CD14-positive monocyte (primary cell): ENCODE measurements at places on chromosomes 6 and 20.

DNA sequence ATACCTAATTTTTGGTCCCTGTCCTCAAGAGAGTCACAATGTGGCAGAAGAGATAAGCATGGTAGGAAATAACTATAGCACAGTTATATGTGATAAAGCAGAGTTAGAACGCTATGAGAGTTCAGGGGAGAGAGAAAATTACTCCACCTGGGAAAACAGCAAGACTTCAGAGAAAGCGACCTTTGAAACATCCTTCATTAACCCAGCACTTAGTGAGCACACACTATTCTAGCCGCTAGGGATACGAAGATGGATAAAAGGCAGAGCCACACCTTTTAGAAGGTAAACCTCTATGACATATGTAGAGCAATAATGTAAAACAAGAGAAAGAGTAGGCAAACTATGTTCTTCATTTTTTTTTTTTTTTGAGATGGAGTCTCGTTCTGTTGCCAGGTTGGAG, 264.3 kb downstream of the PTPRK start:
- DNase-seq = no peak

- DNase-seq = no peak
Measured at GRCh38 chr6:165515963-165516624, 146.9 kb downstream of the PDE10A start.

DNA sequence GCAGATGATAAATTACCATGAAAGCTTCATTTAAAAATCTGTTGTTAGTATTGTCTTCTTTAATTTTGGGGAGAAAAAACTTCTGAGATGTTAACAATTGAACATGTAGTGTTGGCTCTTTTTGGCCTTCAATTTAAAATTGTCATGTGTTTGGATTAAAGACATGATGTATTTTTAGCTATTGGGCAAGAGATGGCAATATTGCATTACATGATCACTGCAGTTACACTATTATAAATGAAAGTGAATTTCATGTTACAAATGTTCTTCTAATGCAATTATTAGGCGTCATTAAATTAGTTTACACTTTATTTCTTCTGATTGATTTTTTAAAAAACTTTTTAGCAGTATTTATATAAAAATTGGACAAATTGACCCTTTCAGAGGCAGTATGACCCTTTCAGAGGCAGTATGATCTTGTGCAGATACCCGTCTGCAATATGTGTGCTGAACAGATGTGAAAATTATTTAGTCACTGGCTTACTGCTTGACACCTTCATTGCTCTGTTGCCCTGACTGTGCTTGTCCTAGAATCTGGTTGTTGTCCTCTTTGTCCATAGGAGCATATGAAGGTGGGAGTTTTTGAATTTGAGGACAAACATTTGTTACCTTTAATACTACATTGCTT, 25.8 kb downstream of the CDKAL1 start:
- DNase-seq = no peak

DNA sequence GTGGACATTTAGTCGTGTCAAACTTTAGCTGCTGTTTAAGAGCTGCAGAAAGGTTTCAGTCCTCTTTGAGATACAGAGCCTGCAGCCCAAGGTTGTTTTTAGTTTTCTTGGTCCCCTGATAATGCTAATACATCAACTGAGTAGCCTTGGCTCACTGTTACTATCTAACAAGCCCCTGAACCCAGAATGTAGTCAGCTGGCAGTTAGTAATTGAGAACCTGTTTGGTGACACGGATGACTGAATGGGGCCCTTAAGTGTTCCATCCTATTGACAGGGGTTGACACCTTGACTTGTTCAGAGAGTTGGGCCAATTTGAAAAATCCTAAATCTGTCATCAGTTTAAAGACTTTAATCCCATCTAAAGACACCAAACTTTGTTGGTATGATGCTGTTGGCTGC, 2.8 kb downstream of the RTN4IP1 start:
- no peak for DNase-seq

- no peak for DNase-seq
Measured at GRCh38 chr6:156839129-156839528, 62.0 kb downstream of the ARID1B start.

GRCh38 chr20:15033269-15033668, 695.9 kb upstream of the FLRT3 start:
- no peak for DNase-seq

DNA sequence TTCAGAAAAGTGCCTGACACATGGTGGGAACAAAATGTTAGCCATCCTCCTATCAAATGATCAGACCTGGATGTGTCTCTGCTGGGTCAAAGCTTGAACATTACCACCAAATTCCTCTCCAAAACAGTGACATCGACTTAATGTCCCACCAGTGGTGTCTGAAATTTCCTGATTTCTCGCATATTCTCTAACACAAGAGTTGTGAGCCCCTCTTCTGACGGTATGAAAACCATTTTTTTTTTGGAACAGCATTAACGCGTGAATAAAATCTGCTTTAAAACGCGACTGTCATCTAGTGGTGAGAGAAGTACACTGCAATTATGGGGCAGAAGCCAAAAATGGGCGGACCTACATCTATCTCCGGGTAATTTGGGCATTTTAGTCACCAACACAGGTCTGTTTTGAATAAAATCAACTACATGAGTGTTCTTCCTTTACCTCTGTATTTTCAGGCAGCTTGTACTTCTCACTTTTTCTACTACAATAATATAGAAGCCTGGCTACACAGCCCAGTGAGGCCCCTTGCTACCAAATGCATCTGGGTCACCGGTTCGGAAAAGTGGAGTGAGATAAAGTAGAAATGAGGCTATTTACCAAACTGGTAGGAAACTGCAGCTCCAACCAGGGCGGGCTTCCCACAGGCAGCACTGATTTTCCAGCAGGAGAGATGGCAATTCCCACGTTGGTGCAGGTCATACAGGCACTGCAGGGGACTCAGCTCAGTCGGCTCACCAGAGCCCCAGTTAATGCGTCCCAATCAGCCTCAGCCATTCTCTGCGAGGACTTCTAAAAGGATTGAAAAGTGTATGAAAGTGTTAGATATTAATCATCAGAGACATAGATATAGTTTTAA, 27.4 kb downstream of the MGME1 start:
- peak; percentile 39 for DNase-seq

DNA sequence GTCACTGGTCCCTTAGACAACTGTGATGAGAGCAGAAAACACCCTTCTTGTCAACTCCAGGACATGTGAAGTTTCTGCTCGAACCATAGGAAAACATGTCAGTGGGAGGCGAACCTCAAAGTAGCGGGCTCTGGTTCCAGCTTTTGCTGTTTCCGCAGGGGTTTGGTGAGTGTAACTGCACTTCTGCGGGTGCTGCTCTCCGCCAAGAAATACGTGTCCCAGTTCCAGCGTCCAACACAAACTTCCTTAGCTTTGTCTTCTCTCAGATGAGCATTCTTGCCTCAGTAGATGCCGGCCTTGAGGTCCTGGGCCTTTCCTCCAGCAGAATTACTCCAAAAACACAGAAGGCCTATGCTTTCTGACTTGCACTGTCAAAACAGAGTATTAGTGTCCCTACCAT, 156.3 kb downstream of the FNDC1 start:
- no peak for DNase-seq

- no peak for DNase-seq
Measured at GRCh38 chr6:1917626-1918371, 308.1 kb downstream of the FOXC1 start.

DNA sequence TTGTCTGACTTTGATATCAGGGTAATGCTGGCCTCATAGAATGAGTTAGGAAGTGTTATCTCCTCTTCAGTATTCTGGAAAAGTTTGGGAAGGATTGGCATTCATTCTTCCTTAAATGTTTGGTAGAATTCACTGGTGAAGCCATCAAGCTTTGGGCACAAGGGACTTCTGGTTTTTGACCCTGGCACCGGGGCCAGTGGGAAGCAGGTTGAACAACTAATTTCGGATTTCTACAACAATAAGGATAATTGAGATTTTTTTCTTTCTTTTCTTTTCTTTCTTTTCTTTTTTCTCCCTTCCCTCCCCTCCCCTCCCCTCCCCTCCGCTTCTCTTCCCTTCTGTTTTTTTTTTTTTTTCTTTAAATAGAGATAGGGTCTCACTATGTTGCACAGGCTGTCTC, 70.4 kb downstream of the EFCAB8 start:
- no peak for DNase-seq

GRCh38 chr6:121297694-121298093, 36.6 kb downstream of the TBC1D32 start:
- peak; percentile 47 for DNase-seq

- DNase-seq = no peak
Measured at GRCh38 chr6:13655700-13656099, 40.6 kb downstream of the NOL7 start.

DNA sequence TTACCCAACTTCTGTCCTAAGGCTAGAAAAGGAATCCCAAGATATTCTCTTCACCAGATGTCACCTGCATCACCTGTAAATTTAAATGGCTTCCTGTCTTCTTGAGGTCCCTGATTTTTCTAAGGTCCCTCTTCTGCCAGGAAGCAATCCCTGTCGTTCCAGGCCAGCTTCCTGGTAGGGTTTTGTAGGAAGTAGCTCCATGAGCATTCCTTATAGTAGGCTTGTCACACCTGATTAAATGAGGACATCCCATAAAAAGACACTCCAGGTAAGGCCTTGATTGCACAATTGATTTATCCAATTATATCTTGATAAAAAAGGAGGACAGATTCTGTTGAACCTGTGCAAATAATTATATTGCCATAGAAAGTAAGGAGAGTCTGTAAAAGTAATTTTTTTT, 8.7 kb downstream of the RAB44 start:
- DNase-seq = no peak

DNA sequence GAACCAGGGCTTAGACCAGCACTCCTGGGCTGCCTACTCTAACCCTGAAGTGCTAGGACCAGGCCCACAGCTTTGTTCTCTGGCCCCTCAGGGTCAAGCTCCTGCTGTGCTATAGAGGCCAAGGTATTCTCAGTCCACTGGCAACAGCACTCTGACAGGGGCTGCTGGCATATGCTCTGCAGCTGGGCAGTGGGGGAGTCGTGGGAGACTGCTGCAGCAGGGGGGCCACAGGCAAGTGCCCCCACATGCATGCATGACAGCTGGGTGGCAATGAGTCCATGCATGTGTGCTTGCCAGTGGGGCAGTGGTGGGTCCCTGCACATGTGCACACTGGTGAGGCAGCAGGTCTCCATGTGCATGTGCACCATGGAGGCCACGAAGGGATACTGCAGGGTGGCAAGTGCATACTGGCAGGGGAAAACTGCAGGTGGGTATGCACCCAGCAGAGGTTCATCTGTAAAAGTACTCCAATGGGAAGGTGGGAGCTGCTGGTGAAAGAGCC, 364.9 kb upstream of the IRAK1BP1 start:
- no peak for DNase-seq

GRCh38 chr20:33576432-33577125, 85.5 kb upstream of the C20orf144 start:
- no peak for DNase-seq

GRCh38 chr20:35385733-35386132, 26.0 kb downstream of the UQCC1 start:
- no peak for DNase-seq

DNA sequence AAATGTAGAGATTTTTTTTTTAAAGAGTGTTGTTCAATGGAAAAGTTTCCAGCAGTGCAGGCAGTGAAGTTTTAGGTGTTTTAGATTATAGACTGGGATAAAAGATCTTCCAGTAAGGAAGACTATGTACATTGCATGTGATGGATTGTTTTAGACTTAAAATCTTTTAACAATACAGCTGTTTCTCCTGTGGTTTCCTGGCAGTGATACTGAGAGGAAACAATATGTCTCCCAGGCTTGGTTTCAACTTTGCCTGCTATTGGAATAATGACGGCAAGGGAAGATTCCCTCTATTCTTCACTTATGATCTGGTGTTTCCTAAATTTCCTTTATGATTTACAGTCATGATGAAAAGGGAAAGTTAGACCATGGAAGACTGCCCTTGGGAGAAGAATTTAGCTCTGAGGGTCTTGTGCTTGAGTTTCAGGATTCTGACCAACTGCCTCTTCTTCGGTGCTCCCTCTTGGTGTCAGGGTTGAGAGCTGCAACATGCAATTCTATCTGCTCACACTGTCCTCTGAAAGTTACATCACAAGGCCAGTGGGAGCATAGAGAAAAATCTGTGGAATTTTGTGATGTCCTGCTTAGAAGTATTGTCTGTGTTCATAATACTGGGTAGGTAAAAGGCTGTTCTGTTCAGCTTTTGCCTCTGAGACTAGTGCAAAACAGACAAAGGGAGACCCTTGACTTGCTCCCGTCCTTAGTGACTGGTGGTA, 262.8 kb upstream of the MAN1A1 start:
- DNase-seq = no peak

- DNase-seq = peak; percentile 78
Measured at GRCh38 chr20:23103284-23104018, 17.3 kb upstream of the CD93 start.

- DNase-seq = no peak
Measured at GRCh38 chr6:44275749-44276648, 5.7 kb downstream of the TMEM151B start.

- peak; percentile 43 for DNase-seq
Measured at GRCh38 chr6:154736618-154737259, 3.5 kb downstream of the SCAF8 start.

DNA sequence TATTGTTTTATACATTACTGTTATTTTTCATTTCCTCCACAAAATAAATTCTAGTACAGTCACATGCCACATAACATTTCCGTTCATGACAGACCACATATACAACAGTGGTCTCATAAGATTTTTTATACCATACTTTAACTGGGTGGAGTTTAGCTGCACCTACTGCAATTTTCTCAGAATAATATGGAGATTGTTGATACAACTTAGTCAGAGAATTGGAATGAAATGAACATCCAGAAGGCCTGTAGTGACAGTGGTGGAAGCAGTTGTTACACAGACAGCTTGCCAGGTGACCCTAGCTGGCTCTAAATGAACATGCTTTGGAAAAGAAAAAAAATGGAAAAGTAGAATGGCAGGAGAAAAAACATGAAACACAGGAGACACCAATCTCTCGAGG, 183.2 kb upstream of the TCF21 start:
- DNase-seq = no peak

- DNase-seq = no peak
Measured at GRCh38 chr6:160260803-160261450, 2.3 kb upstream of the SLC22A2 start.

GRCh38 chr6:4914420-4915159, 89.2 kb downstream of the RPP40 start:
- no peak for DNase-seq

DNA sequence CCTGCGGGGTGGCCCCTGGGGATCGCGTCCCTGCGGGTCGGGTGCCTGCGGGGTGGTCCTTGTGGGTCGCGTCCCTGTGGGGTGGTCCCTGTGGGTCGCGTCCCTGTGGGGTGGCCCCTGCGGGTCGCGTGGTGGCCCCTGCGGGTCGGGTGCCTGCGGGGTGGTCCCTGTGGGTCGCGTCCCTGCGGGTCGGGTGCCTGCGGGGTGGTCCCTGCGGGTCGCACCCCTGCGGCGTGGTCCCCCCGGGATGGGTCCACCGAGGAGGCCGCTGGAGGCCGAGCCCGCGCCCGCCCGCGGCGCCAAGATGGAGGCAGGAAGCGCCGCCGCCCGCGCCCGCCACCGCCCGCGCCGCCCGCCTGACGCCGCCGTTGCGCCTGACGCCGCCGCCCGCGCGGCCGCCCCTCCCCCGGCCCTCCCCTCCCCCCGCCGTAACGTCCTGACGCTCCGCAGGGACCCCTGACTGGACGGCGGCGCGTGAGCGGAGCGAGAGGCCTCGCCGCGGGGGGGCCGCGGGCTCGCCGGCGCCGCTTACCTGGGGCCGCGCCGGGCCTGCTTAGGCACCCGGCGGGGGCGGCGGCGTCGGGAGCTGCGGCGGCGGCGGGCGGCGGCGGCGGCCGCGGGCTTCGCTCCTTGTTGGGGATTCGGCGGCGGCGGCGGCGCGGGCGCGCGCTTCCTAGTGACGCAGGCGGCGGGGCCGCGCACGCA, at the start of gene GMEB2:
GMEB2 (minus strand) TSS at position 678 of the 705 bp plus-strand sequence. CDS start 7,704 bp downstream, outside the sequence.
- peak; percentile 50 for DNase-seq

- DNase-seq = no peak
Measured at GRCh38 chr20:23186808-23187207, 100.7 kb upstream of the CD93 start.

- no peak for DNase-seq
Measured at GRCh38 chr6:130945401-130945919, 117.6 kb downstream of the EPB41L2 start.
